ENCODE measurements at places on chromosomes 2 and 18.

GRCh38 chr2:180661686-180662030, 318.7 kb upstream of the UBE2E3 start:
- DNase-seq, result no peak

DNA sequence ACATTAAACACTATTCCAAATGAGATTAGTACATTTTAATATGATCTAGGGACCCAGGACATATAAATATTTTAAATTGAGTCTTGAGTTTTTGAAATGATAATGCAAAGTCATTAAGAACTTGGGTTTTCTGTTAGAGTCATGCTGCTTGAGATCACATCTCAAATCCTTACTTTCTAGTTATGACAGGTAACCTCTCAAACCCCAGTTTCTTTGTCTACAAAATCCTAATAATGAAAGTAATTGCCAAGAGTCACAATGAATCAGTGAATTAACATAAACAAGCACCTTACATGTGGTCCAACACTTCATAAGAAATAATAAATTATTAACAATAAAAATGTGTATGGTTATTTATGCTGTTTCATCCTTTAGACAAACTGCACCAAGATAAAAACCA, 607.6 kb downstream of the LRP1B start:
- DNase-seq, result no peak

DNA sequence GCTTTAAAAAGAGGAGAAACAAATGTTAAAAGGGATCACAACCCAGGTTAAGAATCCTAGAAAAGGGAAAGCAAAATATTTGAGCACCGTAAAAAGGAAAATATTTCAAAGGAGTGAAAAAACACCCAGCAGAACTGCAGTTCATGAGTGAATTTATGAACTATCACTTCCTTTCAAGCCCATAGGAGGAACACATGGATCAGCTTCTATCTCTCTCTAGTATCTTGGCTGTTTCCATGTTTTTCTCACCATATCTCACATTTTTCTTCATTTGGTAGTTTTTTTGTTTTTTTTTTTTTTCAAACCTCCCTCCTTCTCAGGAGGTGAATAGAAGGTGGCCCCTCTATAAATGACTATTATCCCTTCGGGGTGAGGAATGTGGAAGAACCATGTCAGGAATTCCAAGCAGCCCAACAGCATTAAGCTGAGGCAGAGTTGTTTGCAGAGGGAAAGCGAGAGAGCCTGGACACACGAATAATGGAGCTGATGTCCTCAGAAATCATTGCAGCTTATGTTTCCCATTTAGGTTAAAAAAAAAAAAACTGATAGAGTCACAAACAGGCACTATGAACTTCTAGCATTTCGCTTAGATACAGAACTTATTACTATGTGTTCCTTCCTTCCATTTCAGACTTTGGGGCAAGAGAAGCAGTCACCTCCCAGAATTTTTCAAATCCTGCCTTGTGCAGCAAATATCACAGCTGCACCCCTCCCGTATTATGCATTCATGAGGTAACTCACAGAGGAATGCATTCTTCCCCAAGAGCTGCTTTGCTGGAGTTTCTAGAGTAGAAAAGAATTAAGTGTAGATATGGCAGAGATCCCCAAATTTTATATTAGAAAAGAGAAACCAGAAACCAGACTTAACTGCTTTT, 315.6 kb downstream of the IRS1 start:
- no peak for DNase-seq

DNA sequence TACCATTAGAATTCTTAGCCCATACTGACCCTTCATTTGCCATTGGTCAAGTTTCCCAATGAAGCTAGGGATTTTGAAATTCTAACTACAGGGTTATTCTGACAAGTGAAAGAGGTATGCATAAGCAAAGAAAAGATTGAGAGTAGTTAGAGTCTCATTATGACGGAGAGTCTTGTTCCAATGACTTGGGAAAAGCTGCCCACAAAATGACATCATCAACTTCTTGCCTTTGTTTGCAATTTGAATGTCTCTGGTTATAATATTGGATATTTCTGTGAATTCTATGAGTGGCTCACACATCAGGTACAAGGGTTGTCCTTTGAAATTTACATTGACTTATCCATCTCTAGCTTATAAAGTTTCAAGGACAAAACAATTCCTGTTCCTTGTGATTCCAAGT, 772.2 kb downstream of the TRIB2 start:
- no peak for DNase-seq

- DNase-seq, result no peak
These were observed 157.6 kb upstream of the NRP2 start for GRCh38 chr2:205524656-205525055.

GRCh38 chr2:233430081-233430480, 75.8 kb downstream of the DGKD start:
- no peak for DNase-seq

- no peak for DNase-seq
These were observed 83.8 kb downstream of the PARD3B start for GRCh38 chr2:204628926-204629712.

GRCh38 chr2:240629968-240630770, 4.9 kb downstream of the GPR35 start:
- no peak for DNase-seq

- DNase-seq, result no peak
These were observed 188.6 kb downstream of the SH3RF3 start for GRCh38 chr2:109317471-109318095.

- no peak for DNase-seq
These were observed 59.9 kb downstream of the SMAD2 start for GRCh38 chr18:47870605-47871004.

- no peak for DNase-seq
These were observed 1108.1 kb upstream of the LRRTM1 start for GRCh38 chr2:81412681-81413080.

- DNase-seq, result peak; percentile 81
These were observed 124.4 kb downstream of the INHBB start for GRCh38 chr2:120470041-120470965.

DNA sequence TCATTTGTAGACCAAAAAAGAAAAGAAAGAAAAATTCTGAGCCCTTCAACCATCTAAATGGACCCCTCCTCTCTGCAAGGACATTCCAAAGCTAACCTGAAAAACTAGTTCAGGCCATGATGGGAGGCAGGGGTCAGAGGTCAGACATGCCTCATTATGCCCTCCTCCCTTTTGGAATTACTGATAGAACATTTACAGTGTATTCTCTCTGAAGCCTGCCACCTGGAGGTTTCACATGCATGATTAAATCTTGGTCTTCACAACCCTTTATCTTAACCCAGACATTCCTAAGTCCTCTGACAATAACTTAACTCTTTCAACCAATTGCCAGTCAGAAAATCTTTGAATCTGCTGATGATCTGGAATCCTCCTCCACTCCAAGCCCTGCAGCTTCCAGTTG, 86.0 kb downstream of the SPP2 start:
- no peak for DNase-seq

GRCh38 chr2:146665800-146666199, 1179.0 kb upstream of the ACVR2A start:
- DNase-seq, result no peak

GRCh38 chr18:9079818-9080528, 22.5 kb upstream of the NDUFV2 start:
- DNase-seq, result no peak

DNA sequence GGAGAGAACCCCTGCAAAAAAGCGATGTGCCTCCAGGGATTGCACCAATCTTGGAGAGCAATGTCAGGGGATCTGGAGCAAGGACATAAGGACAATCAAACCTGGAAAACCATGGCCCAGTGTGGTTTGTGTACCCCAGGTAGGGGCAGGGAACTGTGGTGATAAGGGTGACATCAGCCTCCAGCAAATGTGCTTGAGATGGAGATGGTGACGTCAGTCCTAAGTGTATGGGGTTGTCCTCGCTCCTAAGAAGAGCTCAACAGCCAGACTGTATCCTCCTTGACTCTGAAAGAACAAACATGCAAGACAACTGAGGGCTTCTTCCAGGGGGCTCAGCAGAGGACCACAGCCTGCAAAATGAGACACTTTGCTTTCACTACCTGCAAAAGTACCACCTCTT, 71.4 kb downstream of the FTCDNL1 start:
- no peak for DNase-seq

DNA sequence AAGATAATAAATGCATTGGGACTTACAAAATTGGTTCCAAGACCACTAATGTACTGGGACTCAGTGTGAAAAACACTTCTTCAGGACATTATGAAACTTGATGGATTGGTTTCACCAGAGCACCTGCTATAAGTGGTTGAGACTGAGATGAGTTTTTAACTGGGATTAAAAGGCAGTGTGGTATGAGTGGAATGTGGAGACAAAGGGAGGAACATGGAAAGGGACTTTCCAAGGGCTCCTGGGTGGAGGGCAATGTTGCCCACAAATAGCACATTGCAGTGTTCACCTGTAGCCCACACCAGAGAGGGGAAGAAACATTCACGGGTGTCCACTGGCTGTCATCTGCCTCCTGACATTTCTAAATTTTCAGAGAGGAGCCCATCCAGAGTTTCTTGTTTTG, 253.3 kb upstream of the TANK start:
- DNase-seq, result no peak

DNA sequence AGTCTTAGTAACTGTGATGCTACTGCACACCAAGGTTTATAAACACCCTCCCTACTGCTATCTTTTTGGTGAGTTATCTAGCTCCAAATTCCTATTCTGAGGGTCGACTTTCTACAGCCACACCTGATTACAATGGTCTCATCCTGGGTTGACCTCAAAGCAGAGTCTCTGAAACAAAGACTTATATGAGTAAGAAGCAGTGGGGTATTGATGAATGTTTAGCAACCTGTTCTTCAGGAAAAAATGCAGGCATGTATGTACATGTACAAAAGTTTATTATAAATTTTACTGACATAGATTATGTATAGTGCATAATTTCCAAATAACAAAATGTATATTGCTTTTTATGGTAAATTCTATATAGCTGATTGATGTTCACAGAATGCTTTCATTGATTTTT, 51.6 kb upstream of the FMNL2 start:
- DNase-seq, result no peak

DNA sequence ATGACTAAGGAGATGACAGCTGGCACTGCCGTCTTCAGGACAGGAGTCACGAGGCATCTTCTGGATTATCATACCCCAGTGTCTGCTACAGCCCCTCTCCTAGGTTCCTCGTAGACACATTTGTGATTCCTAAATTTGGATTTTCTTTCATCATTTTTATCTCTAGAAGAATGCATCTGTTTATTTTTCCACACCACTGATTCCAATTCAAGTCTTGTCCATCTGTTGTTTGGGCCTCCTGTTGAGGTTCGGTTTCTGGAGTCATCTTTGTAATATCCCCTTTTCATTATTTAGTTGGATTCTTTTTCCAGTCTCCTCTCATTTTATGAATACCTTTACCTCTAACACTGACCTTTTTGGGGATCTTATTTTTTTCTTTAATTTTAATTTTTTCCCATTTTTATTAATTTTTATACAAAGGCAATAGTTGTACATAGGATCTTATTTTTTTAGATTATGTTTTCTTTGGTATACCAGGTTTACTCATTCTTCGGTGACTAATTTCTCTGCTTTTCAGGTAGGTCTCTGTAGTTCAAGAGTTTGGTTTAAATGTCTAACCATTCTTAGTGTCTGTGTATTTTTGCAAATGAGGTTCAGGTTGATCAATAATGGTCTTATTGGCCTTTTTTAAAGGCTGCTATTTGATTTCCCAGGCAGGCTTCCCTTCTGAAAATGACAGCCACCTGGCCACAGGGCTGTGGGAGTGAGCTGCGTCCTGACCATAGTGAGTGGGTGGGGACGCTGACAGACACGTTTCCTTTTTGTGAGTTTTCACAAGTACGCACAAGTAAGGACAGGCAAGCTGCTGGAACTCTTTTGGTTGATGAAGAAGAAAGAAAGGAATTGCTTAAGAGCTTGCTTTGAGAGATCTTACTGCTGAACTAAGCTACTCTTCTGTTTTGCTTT, 34.5 kb downstream of the FARP2 start:
- DNase-seq, result no peak

GRCh38 chr18:7618891-7619442, 51.9 kb downstream of the PTPRM start:
- DNase-seq, result no peak

DNA sequence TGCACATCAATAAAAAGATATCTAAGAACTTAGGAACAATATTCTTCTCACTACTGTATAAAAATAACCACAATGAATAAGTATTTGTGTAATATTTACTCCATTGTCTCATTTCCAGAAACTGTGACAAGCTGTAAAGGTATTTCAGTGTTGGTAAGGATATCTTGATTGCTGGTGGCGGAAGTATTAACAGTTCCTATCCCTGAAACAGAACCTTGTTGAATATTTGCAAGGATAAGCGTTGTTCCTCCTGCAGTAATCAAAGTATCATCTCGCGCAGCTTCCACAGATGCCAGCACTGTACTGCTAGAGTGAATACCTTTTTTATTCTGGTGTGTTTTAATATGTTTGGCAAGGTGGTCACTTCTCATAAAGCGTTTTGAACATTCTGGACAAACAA, 55.3 kb downstream of the SP3 start:
- no peak for DNase-seq

DNA sequence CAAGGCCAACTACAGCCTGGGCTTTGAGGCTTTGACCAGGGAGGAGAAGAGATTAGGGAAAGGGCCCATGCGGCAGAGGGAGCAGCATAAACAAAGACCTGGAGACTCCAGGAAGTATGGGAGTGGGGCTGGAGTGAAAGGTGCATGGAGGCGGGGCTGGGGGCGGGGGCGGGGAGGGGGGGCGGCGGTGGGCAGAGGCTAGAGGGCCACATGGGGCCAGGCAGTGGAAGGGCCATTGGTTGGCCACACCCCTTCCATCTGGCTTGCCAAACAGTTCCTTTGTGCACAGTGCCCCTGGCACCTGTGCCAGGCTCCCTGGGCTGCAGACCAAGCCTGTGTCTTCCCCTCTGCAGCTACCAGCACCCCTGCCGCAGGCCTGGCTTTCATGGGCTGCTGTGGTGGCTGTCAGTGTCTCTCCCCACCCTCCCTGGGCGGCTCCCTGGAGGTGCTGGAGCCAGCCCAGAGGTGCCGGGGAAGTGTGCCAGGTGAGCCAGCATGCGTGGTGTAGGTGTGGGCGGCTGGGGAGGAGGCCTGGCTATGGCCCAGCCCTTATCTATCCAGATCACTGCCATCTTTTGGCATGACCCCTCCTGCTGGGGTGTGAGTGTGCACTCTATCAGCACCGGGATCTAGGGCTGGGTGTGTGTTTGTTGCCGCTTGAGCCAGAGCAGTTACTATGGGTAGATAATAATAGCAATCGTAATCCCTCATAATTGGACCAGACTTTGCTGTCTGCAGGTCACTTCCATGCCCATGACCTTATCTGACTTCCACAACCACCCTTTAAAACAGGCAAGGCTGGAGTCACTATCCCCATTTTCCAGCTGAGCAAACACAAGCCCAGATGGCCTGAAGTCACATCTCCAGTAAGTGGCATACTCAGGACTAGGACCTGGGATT, 30.5 kb downstream of the DNMT3A start:
- no peak for DNase-seq

GRCh38 chr2:211281430-211282073, 725.2 kb downstream of the CPS1 start:
- DNase-seq, result no peak

Measured in T1000 (cell line).